ENCODE measurements at places on chromosomes 2 and 18. TPM values are rescaled to one million over a fixed set of nuclear protein-coding genes. Genes with fewer than 3 reads are reported as not detected.

DNA sequence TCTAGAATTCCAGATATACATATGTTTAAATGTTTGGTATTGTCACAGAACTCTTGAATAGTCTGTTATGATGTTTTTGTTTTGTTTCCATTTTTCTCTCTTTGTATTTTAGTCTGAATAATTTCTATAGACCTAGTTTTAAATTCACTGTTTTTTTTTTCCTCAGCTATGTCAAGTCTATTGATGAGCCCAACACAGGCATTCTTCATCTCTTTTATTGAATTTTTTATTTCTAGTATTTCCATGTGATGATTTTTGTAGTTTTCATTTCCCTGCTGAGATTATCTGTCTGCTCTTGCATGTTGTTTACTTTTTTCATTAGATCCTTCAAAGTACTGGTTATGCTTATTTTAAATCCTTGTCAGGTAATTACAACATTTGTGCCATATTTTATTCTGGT is 254.7 kb downstream of the C1D start:
- DNase-seq = no peak

DNA sequence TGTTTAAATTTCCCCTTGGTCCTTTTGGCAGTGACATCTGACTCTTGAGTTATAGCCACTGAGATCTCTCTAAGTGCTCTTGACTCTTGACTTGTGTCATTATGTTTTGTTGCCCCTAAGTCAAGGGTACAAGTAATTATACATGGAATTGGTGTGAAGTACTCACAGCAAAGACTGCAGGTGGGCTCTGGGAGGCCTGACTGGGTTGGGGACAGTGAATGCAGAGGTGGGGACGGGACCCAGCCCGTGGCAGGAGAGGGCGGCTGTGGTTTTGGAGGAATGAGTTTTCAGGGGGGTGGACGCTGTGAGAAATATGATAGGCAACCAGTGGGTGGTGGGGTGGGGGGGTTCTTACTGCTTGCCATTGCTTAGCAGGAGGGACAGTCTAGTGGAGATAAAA is 97.8 kb downstream of the NCK2 start:
- no peak for DNase-seq

- no peak for DNase-seq
These were observed 63.4 kb downstream of the INPP4A start for GRCh38 chr2:98507891-98508708.

DNA sequence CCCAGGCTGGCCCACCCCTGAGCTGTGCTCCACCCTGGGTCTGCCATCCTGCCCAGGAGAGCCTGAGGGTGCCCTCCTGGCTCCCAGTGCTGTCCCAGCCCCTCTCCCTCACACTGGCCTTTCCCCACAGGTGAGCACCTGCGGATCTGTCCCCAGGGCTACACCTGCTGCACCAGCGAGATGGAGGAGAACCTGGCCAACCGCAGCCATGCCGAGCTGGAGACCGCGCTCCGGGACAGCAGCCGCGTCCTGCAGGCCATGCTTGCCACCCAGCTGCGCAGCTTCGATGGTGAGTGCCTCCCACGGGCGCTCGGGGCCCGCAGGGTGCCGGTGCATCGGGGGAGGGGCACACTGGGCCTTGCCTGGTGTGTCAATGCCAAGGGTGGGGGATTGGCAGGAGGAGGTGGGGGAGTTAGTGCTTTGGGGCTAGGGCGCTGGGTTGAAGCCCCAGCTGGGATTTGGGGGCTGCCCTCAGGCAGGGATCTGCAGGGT is 23.5 kb downstream of the GPC1 start:
- peak; percentile 29 for DNase-seq

DNA sequence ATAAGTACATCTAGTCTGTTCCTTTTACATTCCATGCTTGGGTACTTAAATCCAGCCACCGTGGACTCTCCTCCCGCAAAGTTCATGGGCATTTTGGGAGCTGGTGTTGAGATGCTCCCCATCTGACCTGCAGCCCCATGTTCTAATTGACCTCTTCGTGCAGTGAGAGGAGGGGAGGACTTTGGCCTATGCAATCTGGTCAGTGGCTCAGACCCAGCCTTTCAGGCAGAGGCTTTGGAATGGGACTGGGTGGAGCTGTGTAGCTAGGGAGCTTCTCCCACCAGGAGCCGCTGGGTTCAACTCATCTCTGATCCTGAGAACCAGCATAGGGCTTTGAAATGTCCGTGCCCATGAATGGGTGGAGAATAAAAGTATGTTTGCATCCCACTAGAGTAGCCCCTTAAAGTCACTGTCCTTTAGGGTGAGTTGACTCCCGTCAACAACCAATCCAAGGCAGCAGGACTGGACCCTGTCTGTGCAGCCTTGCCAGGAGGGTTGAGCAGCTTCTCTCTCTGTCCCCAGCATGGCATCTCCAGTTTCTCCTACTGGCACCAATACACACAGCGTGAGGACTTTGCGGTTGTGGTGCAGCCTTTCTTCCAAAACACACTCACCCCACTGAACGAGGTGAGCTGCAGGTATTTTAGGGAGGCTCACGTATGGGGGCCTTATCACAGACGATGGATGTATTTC is 120.0 kb upstream of the PPP1CB start:
- DNase-seq = no peak

DNA sequence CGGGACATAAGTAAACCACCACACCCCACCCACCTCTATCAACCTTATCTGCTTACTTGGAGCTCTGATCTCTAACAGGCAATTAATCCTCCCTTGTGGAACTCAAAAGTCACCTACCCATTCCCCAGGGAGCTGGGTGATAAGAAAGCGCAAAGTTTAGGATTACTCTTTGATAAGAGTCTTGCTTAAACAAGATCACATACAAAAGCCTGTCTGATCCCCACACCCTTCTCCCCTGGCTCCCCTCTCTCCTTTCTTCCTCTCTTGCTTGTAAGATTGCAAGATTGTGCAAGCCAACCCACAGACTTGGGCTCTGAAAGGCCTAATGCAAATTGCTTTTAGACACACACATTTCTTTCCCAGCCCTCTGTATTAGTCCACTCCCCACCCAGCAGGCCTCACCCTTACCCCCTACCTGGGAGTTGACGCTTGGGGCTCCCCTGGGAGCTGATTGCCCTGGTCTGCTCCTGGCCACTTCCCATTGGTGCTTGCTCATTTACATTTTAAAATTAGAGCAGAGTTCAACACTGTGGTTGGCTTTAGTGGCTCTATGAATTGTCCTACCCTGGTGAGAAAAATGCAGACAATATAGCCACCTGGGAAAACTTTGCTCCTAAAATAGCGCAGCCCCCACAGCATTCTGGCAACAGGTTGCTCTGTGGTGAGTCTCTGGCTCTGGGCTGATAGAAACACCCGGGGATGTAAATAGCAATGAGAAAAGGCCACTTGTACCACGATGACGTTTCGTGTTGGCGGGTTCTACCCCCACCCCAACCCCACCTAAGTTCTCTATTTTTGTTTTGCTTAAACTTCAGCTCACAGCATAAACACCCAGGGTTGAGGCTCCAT is 92.8 kb upstream of the MSH2 start:
- DNase-seq = no peak

GRCh38 chr18:51010218-51010617 is 19.8 kb upstream of the SMAD4 start:
- DNase-seq = no peak

DNA sequence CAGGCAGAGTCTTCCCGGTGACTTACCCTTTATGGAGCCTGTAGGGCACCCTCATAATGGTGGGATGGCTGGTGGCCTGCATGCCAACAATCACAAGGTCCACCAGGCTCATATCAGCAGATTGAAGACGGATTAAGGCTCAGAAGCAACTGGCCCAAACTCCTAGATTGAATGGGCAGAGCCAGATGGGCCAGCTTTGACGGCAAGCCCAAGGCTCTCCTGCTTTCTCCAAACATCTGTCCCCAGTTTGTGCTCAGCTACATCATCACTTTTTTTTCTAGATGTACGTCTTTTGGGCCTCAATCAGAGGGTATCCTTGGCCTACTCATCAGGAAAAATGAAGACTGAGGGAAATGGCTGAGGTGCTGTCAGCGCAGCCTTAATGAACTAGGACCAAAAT is 114.6 kb downstream of the VIT start:
- DNase-seq = no peak

DNA sequence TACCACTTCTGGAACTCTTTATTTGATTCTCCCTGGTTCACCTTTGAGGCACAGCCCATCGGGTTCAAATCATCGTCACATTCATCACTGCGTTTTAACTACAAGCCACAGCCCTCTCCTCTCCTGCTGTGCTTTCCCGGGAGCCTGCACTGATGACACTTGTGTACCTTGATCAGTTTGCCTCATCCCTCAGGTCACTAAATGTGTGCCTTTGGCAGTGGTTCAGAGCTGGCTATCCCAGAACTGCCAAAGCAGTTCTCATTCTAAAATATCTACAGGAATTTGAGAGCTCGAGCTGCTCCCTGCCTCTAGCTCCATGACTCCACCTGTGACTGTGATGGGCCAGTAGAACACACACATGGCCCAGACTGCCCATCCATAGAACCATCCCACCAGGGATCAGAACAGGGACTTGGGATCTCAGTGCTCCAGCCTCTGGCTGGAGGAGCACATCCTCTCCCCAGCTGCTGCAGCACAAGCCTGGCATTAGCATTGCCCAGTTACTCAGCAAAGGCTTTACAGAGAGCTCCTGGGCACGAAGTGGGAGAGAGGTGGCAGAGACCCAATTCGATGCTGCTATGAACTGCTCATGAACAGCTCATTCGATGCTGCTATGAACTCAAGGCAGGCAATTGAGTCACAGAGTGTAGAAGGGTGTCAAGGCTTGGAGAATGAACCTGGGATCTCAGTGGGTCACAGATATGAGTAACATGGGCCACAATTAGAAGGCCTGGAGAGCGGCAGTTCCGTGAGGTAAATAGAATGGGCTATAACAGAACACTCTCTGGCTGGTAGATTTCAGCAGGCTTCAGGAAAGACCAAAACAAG is 41.9 kb downstream of the EVA1A start:
- DNase-seq = no peak

DNA sequence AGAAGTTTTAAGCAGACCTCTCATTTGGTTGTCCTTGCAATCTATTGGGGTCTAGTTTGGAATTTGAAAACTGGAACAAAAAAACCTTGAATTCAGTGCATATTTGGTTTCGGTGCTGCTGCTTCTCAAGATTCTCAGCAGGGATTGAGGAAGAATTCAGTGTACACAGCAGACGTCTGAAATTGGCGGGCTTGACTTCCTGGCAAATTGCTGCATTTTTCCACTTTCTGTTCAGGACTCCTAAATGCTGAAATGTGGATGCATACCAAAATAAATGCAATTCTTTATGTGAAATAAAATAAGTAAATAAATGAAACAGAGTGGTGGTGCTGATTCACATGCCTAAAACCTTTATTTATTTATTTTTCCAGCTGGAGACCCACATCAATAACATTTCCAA is 332.4 kb upstream of the KYNU start:
- no peak for DNase-seq

DNA sequence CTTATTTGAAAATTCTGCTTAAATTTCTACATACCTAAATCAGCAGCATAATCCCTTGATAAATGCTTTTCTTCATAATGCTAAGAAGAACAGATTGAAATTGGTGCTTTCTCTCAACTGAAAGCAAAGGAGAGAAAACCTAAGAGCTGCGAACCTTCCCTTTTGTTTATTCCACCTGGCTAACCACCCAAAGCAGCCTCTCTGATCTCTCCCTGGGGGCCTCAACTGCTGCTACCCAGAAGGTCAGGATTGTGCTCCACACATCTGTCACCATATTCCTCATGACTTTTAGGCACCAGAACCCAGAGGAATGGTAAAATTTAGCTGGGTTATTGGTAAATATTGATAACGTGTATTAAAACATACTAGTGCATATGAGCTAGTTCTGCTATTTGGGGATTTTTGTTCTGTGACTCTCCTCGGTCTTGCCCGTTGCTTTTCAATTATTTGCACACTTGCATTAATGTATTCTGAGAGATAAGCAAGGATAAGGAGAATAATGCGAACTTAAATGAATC is 334.1 kb downstream of the RIT2 start:
- no peak for DNase-seq

DNA sequence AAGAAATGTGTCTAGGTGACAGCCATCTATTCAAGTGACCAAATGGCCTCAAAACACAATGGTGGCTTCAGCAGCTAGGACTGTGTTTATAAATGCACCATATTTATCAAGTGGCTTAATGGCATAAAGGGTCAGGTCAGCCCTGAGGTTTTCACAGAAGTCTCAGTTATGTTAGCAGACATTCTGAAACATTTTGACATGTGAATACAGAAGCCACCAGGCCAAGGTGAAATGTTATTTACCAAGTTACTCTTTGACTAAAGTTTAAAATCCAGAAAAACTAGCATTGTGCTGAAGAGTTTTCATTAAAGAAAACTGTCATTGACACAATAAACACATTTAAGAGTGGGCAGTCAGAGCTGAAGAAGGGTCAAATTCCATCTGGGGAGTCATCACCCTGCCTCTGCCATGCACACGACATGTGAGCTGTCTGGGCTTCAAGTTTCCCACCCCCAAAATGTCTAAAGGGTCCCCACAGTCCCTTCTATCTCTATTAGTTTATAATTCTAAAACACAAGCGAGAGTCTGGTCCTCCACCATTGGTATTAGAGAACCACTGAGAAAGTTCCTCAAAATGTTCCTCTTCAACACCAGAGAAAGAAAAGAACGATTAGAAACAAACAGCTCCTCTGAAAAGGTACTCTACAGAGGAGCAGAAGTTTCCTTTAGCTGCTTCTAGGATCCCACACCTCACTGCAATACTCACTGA is 77.5 kb upstream of the FZD5 start:
- DNase-seq = no peak

DNA sequence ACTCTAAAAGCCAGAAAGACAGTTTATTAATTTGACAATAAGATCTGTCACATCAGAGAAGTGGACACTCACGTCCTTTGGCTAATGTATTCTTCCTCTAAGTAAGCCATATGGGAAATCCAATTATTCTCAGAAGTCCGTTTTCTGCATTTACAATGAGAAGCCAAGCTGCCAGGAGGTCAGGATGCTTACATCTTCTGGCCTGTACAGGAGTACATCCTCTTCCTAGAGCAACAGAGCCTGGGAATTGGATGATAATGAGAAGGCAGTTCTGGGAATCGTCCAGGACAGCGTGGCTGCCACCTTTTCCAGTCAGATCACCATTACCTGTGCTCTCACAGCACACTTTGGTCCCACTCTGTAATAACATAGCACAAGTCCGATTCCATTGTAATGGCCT is 5.2 kb downstream of the RAPGEF4 start:
- no peak for DNase-seq

MAPRE2 gene
- 18.2 TPM for total RNA-seq

FTCDNL1 gene
- total RNA-seq = 1.7 TPM

TUBB8B gene
- total RNA-seq = not detected

TMEM163 gene
- total RNA-seq = 20.8 TPM

GALNT5 gene
- total RNA-seq = 0.08 TPM

Data from pancreas (tissue), 10 donors.